Hindlimb muscle (tissue), 1 donor: ENCODE measurements at places on chromosomes 2 and 18. TPM values are rescaled to one million over a fixed set of nuclear protein-coding genes. Genes with fewer than 3 reads are reported as not detected.

SEC11C gene
- 8.0 TPM for polyA plus RNA-seq

IFIH1 gene
- 2.8 TPM for polyA plus RNA-seq

CLHC1 gene
- 15.4 TPM for polyA plus RNA-seq

MAT2A gene
- 188 TPM for polyA plus RNA-seq

COL4A4 gene
- polyA plus RNA-seq, result 0.08 TPM

NYAP2 gene
- polyA plus RNA-seq, result 0.59 TPM

OSR1 gene
- 13.7 TPM for polyA plus RNA-seq

COBLL1 gene
- 7.3 TPM for polyA plus RNA-seq

B3GNT2 gene
- polyA plus RNA-seq, result 7.9 TPM

NFATC1 gene
- 12.8 TPM for polyA plus RNA-seq

CENPA gene
- polyA plus RNA-seq, result 6.1 TPM

SULT1C3 gene
- not detected for polyA plus RNA-seq

PUS10 gene
- polyA plus RNA-seq, result 5.9 TPM

CFAP65 gene
- not detected for polyA plus RNA-seq

LRP2 gene
- polyA plus RNA-seq, result 0.05 TPM

BUB1 gene
- polyA plus RNA-seq, result 8.7 TPM

FASTKD1 gene
- polyA plus RNA-seq, result 22.1 TPM

TUBA3D gene
- 0.56 TPM for polyA plus RNA-seq

IHH gene
- not detected for polyA plus RNA-seq

EVA1A gene
- 6.7 TPM for polyA plus RNA-seq

MYO5B gene
- 1.7 TPM for polyA plus RNA-seq

PIEZO2 gene
- polyA plus RNA-seq, result 19.0 TPM
